ENCODE measurements at places on chromosomes 2 and 18.
A peak's percentile ranks its signal among the peaks of the same experiment; 100 is the strongest.

DNA sequence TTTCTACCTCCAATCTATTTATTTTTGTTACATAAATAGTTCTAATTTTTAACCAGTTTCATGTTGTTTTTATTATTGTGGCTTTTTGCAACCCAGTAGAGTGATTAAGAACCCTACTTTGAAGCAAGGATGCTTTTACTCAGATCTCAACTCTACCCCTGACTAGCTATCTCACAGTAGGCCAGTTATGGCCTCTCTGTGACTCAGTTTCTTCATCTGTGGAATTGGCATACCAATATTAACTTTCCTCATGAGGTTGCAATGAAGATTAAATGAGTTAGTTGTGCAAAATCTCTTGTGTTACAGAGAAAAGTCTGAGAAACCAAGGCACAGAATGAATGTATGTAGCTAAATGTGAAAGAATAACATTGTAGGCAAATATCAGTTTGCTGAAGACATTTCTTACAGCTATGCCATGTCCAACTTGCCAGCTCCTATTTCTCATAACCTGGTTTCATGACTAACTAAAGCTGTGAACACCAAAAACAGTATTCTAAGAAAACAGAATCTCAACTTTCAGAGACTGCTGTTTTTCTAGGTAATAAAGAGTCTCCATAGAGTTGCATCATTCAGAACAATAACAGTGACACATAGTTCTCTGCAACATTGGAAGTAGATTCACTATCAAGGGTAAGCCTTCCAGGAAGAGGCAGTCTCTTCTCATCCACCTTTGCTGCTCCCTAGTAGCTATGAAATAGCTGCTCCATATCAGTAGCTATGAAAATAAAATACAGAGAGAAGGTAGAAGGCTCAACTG, 33.2 kb upstream of the CYTIP start:
- no peak for DNase-seq

GRCh38 chr2:75545387-75545786, 15.4 kb downstream of the EVA1A start:
- no peak for DNase-seq

DNA sequence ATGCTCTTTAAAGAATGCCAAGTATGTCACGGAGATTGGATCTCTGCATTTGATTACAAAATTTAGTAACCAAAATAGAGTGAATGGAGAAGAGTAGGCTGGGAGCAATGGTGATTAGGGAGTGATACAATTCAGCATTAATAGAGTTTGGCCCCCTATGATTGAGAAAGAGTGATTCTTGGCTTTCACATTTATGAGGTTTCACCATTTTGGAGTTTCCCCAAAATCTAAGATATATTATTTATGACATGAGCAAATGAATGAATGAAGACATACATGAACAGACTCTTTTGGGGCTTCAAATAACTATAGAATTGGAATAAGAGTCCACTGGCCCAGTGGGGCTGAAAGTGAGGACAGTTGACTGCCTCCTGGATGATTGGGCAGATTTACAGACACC, 255.2 kb downstream of the LPIN1 start:
- DNase-seq = no peak

DNA sequence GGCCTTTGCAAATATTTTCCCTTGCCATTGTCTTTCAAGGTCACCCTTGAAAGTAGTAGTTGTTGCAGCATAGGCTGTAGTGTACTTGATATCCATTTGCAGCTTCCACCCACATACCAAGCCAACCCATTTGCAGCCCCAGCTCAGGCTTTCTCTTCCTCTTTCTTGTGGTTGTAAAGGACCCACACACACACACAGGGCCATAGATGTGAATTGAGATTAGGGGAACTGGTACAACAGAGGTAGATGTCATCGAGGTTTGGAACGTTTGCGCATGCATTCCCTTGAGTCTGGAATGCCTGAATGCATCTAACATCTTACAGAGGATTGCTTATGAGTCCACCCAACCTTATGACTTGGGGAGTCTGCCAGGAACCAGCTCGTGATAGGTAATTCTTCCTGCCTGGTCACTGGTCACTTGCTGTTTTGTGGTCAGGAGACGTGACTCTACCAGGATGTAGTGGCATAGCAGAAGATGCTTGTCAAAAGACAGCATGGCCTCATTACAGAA, 91.9 kb downstream of the MRPS9 start:
- no peak for DNase-seq

GRCh38 chr2:172628085-172628484, 72.2 kb downstream of the PDK1 start:
- DNase-seq = no peak

GRCh38 chr2:1687254-1687653, 57.1 kb downstream of the PXDN start:
- DNase-seq = no peak

DNA sequence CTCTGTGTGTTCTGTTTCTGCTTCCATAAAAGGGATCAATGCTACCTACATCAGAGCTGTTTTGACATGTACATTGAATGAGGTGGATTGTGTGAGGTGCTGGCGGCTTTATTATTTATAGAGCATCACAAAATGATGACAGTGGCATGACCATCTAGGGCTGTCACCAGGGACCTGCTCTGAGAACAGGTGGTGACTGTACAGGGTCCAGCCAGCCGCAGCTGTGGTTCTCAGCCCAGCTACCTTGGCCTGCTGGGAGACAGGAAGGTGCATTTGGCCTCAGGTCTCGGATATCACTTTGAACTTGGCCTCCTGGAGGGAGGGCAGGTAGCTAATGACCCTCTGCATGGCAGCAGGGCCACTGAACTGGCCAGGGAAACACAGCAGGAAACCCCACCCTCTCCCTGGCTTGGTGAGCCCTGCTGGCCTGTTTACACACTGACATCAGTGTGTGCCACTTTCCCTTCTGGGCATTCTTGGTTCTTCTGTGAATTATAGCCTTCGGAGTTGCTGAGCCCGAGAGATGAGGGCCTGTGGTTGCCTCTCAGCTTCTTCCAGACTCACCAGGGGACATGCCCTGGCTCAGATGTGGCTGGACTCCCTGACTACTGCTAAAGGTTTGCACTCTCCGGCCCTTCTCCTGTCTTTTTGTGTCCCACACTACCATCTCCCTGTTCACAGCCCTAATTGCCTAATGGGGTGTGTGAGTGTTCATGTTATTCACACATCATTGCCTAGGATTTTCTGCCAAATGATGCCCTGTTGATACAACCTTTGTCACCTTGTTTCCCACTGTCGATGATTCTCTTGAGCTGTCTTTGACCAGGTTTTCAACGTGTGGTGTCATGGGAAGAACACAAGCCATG, 109.2 kb upstream of the RAB12 start:
- no peak for DNase-seq

DNA sequence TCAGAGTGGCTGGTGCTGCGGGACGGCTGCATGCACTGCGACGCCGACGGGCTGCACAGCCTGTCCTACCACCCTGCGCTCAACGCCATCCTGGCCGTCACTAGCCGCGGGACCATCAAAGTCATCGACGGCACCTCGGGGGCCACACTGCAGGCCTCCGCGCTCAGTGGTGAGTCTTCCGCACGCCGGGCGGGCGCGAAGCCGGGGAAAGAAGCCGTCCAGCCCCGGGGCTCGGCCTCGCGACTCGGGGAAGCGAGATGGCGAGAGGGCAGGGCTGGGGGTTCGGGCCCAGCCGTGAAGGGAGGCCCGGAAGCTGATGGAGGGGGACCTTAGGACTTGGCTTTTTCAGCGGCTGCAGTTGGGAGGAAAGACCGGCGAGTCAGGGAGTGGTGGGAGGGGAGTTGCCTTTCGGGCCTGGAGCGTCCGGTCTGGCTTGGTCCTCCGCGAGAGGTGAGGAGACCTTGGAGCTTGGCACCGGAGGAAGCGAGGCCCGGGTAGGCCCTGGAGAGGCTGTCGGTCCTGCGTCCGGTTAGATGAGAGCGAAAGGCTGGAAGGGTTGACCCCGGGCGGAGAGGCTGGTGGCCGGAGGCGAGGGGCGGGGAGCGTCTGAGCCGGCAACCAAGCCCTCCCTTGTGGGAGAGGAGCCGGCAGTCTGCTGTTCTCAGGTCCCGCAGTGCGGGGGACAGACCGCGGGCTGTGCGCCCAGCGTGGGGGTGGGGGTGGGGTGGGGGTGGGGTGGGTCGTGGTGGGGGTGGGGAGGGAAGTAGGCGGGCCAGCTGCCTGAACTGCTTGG, 691 bp downstream of the BIRC6 start:
- no peak for DNase-seq

GRCh38 chr2:239391286-239392071, 9.3 kb downstream of the HDAC4 start:
- no peak for DNase-seq

DNA sequence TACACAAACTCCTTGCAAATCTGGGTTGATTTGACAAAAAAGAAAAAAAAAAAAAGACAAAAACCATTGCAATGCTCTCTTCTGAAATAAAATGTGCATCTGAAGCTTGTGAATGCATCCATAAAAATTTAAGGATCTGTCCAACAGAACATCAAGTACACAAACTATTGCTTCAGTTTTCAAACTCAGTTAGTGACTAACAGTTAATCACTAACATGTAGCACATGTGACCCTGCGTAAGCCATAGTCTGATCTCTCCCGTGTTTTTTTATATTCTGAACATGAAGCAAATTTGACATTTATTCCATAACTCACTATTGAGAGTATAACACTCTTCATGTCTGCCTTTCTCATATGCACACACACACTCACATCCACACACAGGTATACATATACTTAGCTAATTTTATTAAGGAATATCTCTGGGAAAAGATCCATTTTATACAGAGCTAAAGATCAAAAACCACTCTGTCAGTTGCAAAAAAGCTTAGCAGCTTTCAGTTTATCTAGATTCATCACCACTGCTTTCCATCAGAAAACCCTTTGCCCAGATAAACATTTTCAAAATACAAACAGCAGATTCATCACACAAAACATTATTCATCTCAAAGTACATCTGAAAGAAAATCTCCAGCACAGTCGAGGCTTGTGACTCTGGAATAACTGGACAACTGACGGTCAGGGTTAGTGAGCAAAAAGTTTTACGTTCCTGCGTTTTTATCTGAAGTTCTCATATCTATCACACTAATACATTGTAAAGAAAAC, 1000.4 kb upstream of the ACVR2A start:
- DNase-seq = no peak

- no peak for DNase-seq
Observed at GRCh38 chr2:120817136-120817955, 81.7 kb downstream of the GLI2 start.

GRCh38 chr2:192696857-192697256, 502.1 kb upstream of the TMEFF2 start:
- DNase-seq = no peak

DNA sequence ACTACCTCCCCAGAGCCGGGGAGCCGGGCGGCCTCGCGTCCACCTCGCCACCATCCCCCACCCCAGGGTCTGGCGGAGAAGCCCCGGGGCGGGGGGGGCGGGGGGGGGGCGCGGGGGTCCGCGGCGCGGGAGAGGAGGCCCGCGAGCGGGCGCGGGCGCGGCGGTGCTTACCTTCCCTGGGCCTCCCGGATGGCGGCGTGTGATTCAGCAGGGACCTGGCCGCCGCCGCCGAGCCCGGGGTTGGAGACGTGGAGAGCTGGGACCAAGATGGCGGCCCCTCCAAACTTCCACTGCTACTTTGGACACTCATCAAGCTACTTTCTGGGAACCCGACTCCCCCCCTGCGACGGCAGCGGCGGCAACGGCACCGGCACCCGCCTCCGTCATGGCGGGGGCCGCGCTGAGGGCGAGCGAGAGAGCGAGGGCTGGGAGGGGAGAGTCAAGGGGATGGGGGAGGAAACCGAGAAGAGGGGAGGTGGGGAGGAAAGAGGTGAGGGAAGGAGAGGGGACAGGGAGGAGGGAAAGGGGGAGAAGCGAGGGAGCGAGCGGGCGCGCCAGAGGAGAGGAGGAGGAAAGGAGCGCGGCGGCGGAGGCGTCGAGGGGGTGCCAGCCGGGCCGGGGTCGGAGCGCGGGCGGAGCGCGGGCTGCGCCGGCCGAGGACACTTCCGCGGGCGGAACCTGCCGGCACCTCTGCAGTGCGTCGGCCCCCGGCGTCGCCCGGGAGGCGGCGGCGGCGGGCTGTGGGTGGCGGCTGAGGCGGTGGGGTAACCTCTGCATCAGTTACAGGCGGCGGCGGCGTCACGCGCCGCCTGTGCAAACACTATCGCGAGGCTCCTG, at the start of gene TLK1:
Gene TLK1, minus strand, starts transcription at position 775 of the 837 bp plus-strand sequence. Its CDS starts 465 bp downstream, at position 310.
- DNase-seq = peak; percentile 85

DNA sequence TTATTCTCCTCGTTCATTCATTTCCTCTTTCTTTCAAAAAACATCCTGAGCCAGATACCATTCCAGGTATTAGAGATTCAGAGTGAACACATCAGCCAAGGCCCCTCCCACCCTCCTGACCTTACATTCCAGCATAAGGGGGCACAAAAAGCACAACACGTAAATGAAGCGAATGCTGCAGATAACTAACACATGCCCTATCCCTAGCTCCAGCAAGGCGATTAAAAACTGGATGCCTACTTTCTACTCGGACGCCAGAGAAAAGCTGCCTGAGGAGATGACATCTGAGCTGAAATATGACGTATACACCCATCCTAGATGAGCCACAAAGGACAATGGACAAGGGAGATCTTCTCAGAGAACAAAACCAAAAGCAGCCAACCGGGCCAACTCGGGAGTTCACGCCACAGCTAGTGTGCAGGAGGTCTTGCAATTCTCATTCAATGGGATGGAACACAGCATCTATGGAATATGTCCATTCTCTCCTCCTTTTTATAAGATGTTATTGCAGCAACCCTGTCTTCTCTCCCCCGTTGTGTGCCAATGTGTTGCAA, 33.5 kb downstream of the FEZ2 start:
- no peak for DNase-seq

- no peak for DNase-seq
Observed at GRCh38 chr18:3256693-3257626, 5.0 kb upstream of the MYL12B start.

GRCh38 chr2:2655453-2656114, 324.5 kb upstream of the MYT1L start:
- no peak for DNase-seq

GRCh38 chr18:50161597-50162205, 33.2 kb downstream of the MYO5B start:
- no peak for DNase-seq

- DNase-seq = no peak
Observed at GRCh38 chr2:8984855-8985254, 18.6 kb downstream of the MBOAT2 start.

DNA sequence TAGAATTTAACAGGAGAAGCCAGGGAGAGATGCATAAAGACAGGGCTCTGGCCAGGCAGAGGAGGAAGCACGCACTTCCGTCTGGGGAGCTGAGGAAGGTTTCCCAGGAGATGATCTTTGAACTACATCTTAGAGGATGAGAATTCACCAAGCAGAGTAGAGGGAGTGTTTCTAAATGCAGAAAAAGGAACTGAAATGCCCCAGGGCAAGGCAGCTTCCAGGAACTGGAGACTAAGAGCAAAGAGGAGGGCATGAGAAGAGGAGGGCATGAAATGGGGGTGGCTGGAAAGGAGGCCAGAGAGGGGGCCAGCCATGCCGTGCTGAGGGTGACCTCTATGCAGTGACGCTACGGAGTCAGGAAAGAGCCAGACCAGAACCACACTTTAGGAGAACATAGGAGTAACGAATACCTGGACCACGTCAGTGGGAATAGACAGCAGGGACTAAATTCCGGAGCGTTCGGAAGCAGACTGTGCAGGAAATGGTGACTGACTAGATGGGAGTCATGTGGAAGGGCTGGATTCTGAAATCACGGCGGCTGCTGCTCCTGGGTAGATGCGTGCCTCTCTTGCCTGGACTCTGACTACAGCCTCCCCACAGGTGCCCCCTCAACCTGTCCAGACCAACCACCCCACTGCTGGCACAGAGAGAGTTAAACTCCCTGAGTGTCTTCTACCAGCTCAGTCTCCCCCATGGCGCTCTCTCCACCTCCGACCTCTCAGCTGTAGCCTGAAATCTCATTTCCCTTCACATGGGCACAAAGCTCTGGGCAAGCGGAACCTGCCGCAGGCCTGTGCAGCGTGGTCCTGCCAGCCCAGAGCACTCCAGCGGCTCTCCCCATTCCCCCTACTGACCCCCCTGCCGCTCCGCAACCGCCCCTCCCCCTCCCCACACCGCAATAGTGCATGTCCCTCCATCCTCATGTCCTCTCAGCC, 87.0 kb upstream of the RTN4 start:
- no peak for DNase-seq

All from CD8-positive, alpha-beta T cell (primary cell).